ENCODE measurements at places on chromosomes 11 and 22.

GRCh38 chr11:31822927-31823643 lies 12.0 kb upstream of the PAX6 start:
- DNase-seq = no peak

- DNase-seq = no peak
These were observed 33.5 kb downstream of the SCUBE2 start for GRCh38 chr11:9057888-9058287.

DNA sequence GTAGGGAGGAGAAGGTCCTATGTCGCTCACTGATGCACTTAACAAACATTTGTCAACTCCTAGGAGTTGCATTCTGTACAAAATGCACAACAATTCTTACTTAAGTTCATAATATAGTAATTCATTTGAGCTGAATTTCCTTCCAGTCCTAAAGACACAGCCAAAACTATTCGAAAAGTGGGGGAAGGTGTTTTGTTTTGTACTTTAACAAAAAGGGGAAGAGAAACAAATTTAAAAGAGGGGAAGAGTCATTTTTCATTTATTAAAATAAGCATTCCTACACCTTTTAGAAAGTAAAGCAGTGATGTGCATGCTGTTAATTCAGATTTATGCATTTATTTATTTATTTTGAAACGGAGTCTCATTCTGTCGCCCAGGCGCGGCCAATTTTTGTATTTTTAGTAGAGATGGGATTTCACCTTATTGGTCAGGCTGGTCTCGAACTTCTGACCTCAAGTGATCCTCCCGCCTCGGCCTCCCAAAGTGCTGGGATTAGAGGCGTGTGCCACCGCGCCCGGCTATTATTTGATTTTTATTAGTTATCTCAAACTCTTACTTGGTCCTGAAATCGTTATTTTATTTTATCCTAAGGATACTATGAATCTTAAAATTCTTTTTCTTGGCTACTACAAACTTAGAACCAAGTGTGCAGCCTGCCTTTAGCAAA lies 1.1 kb upstream of the FANCF start:
- no peak for DNase-seq

- no peak for DNase-seq
These were observed 188 bp upstream of the MTNR1B start for GRCh38 chr11:92969293-92969633.

DNA sequence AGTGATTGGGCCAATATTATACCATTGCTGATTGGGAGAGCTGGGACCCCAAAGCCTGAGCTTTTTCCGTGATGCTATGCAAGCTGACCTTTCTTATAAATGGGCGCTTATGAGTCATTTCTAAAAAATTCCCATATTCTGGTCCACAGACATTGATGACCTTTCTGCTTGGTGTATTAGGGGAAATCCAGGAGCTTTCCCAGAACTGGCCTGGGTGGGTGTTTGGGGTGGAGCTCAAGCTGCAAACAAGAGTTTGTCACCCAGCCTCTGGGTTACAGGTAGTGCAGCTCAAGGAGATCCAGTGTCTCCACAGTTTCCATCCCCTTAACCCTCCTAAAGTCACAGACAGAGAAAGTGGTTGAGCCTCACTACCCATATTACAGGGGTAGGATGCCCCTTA lies 67.7 kb downstream of the CCDC81 start:
- no peak for DNase-seq

- DNase-seq = no peak
These were observed 22.5 kb upstream of the KRTAP5-7 start for GRCh38 chr11:71504531-71504930.

GRCh38 chr22:25060522-25061071 lies 108.1 kb downstream of the KIAA1671 start:
- no peak for DNase-seq

- DNase-seq = no peak
These were observed 411.9 kb downstream of the SOX6 start for GRCh38 chr11:15944460-15944859.

DNA sequence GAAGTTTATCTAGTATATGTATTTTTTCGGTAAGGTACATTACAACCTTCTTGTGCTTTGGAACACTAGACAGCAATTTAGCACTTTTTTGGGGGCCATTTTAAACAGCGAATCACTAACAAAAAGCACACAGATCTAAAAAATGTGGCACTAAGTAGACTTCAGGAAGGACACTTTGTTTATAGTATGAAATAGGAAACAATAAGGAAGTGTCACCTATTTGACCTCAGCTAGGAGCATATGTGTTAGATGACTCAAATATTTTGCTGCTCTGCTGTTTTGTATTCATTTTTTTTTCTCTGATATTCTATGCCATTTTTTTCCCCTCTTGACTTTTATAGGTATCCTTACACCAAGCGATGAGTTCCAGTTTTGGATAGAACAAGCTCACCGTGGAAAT lies 5.6 kb downstream of the DYNC2H1 start:
- DNase-seq = no peak

- DNase-seq = no peak
These were observed 1.1 kb downstream of the IGF2 start for GRCh38 chr11:2138068-2138430.

DNA sequence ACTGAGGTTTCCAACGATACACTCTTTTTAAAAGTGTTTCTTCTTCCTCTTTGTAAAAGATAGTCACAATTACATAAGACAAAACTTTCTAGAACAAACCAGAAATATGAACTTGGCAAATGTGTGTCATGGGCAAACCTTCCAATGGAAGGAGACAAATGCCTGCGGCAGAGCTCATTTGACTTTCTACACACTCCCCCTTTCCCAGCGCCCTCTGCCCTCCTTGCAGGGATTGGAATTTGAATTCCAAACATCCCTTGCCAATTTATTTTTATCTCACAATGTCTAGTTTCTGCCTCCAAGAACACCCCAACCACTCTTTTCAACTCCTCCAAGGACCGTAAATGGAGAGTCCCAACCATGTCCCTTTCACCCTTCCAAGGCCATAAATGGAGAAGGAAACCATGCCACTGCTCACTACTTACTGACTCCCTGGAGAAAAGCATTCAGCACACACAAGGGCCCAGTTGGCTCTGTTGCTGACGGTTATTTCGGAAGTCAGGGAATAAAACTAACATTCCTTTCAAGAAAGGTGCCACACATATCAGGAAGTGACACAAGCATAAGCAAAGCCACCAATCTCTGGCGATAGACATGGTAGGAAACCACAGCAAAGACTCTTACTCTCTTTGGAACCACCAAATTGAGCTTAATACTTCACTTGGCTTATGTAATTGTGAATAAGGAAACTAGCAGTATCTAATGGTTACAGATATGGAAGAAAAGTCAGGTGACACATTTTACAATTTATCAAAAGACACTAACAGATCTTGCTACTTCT lies 15.0 kb upstream of the ESAM start:
- DNase-seq = no peak

DNA sequence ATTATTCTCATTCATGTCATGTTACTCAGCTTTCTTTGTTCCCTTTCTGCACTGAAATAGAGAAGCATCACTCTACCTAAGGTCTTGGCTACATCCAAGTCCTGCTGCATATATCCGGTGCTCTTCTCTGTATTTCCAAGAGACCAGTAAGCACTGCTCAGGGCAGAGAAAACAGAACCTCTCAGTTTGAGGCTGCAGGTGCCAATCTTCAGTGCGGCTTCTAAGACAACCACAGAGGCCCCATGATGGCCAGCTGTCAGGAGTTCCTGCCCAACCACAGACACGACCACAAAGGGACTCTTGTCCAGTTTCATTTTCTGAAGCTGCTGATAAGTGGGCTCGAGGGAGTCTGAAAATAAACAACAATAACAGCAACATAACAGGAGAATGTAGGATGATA lies 378.4 kb upstream of the PITPNB start:
- no peak for DNase-seq

DNA sequence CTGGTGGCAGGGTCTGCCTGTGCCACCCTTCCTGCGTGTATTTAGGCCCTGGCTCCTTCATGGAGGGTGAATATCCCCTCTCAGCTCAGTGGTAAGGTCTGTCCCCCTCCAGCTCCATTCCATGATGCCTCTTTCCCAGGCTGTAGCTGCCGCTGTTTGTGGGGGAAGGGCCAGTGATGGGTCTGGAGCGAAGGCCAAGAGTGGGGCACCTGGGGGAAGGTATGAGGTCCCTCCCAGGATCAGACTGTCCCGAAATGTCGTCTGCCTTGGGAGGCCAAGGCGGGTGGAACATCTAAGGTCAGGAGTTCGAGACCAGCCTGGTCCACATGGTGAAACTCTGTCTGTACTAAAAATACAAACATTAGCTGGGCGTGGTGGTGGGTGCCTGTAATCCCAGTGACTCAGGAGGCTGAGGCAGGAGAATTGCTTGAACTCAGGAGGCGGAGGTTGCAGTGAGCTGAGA lies 1.1 kb downstream of the CD151 start:
- DNase-seq = no peak

DNA sequence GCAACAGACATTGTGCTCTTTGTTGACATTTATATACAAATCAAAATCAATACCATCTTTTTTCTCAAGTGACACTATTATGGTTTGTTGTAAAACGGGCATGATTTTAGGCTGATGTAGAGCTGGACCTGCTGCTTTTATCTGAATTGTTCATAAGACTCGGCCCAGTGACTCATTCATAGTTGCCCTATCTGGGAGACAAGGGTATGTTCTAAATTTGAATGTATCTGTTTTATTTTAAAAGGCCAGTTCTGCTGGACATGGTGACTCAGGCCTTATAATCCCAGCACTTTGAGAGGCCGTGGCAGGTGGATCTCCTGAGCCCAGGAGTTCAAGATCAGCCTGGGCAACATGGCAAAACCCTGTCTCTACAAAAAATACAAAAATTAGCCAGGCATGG lies 39.3 kb downstream of the CEP295 start:
- DNase-seq = no peak

- no peak for DNase-seq
These were observed 66.1 kb upstream of the A4GALT start for GRCh38 chr22:42786606-42787356.

All from stimulated activated CD8-positive, alpha-beta memory T cell treated with anti-CD3 and anti-CD28 coated beads, Interleukin-2, amount 100 ng/mL, for 1 hour (primary cell).